IPS DF 6.9 (cell line): ENCODE measurements at places on chromosomes 5 and 9.

DNA sequence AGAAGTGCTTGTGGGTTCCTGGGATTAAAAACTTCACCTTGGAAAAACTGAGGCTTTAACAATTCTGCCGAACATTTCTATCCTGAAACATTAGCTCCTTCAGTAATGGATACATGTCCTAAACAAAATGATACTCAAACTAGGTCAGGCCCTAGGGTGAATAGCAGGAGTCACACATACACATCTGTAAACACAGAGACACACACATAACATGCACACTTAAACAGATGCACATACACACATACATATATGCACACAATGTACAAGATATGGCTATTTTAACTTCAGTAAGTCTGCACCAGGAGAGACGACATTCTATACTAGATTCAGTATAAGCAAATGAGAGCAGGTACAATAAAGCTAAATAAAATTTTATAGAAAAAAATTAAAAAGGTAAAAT is 124.4 kb downstream of the DCP2 start:
- H3K27ac ChIP-seq: no peak overlapping the region
- no peaks in the 10 kb centered on the region for H3K4me1 ChIP-seq
- H3K4me3 ChIP-seq: no peak overlapping the region
- DNase-seq: no peak

- H3K27me3 ChIP-seq: no peaks in the 10 kb centered on the region
- H3K36me3 ChIP-seq: no peaks in the 10 kb centered on the region
- no peaks in the 10 kb centered on the region for H3K4me1 ChIP-seq
- no peak overlapping the region for H3K4me3 ChIP-seq
Measured at GRCh38 chr9:79221084-79221483, 350.7 kb upstream of the TLE4 start.

GRCh38 chr9:99259231-99259918 is 37.3 kb downstream of the SEC61B start:
- no peak overlapping the region; the same call in 1 of the 2 replicates for H3K4me3 ChIP-seq
- DNase-seq: no peak
- no peak overlapping the region for H3K27ac ChIP-seq
- no peaks in the 10 kb centered on the region for H3K27me3 ChIP-seq

GRCh38 chr5:67214036-67214435 is 17.4 kb upstream of the CD180 start:
- no peak overlapping the region for H3K4me3 ChIP-seq
- H3K27ac ChIP-seq: no peak overlapping the region
- H3K4me1 ChIP-seq: no peaks in the 10 kb centered on the region

GRCh38 chr5:130939059-130939458 is 226.0 kb downstream of the HINT1 start:
- no peaks in the 10 kb centered on the region for H3K27me3 ChIP-seq
- H3K4me1 ChIP-seq: 0 out of 2 replicates have a peak, but pooled peaks cover 1% of the 10 kb centered on the region
- no peak overlapping the region for H3K4me3 ChIP-seq
- no peak overlapping the region for H3K27ac ChIP-seq
- no peaks in the 10 kb centered on the region for H3K36me3 ChIP-seq

DNA sequence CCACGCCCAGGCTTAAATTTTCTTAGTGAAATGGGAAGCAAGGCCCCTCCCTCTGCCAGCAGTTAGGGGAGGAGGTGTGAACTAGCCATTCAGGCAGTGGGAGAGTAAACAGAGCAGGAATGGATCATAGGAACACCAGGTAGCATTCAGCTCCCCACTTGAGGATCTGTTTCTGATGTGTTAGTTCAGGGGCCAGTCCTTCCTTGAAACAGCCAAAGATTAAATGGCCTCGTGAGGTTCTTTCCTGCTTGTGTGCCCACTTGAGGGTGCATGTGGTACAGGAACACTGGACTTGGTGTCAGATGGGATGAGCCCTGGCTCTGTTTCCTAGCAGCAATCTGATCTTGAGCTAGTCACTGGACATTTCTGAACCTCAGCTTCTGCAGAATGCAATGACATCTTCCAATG is 21.2 kb downstream of the FAXDC2 start:
- H3K4me1 ChIP-seq: no peaks in the 10 kb centered on the region
- no peak overlapping the region for H3K27ac ChIP-seq
- DNase-seq: no peak
- no peaks in the 10 kb centered on the region for H3K27me3 ChIP-seq
- no peak overlapping the region for H3K4me3 ChIP-seq

DNA sequence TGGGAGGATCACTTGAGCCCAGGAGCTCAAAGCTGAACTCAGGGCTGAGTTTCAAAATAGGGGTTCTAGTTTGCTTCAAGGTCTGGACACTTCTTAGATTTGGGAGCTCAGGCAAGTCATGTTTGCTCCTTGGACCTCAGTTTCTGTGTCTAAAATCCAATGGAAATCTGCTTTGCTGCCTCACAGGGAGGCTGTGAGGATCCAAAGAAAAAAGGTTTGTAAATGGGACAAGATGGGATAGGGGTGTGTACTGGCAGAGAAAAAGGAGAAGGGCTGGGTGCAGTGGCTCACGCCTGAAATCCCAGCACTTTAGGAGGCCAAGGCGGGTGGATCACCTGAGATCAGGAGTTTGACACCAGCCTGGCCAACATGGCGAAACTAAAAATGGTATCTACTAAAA is 39.6 kb upstream of the SH3PXD2B start:
- no peak for DNase-seq
- H3K4me3 ChIP-seq: no peak overlapping the region
- no peaks in the 10 kb centered on the region for H3K4me1 ChIP-seq
- H3K27ac ChIP-seq: no peak overlapping the region

DNA sequence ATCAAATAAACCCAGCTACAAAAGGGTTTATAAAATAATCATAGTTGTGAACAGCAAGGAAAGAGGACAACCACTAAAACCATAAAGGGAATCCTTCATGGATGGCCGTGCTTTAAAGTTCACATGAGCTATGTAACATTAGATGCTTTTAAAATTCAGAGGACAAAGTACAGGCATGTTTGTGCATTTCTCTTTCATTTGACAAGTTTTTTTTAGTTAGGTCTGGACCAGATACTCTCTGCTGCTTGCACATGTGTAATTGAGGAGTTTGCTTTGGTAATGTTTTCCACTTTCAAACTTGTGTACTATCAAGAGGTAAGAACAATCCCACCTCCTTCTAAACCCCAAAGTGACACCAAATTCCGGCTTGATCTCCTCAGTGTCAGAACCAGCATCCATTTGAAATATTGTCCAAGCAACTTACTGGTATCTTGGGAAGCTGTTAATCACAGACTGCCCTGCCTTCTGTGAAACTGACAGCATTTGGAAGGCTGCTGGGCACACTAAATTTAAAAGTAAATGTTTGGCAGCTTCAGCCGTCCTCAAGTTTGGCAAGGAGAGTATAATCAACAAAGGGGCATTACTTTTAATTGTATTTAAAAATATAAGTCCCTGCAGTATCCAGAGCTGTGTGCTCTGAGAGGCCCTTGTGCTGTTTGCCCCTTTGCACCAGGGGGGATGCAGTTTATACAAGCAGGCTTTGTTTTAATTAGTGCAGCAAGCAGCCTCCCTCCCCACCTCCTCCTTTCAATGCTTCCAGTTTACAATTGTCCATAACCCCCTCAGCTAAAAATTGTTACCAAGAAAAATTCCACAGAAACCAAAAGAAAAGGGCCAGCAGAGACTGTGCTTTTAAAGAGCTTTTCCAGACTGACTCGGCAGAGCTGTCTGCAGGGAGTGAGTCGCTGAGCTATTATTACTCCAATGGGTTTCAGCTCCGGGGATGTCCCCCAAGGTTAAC is 328.3 kb upstream of the MPDZ start:
- no peaks in the 10 kb centered on the region for H3K36me3 ChIP-seq
- H3K27ac ChIP-seq: no peak overlapping the region
- no peaks in the 10 kb centered on the region for H3K27me3 ChIP-seq
- peaks cover 1% of the 10 kb centered on the region; the same call in 1 of the 2 replicates for H3K4me1 ChIP-seq

GRCh38 chr5:139058121-139058520 is 140.0 kb downstream of the SIL1 start:
- peaks cover 6% of the 10 kb centered on the region for H3K4me1 ChIP-seq
- no peaks in the 10 kb centered on the region for H3K27me3 ChIP-seq
- no peak overlapping the region for H3K27ac ChIP-seq
- no peaks in the 10 kb centered on the region for H3K36me3 ChIP-seq

GRCh38 chr5:55151923-55152842 is 7.8 kb upstream of the GPX8 start:
- DNase-seq: no peak
- no peak overlapping the region for H3K4me3 ChIP-seq
- H3K27ac ChIP-seq: no peak overlapping the region
- no peaks in the 10 kb centered on the region for H3K27me3 ChIP-seq
